ENCODE measurements at places on chromosomes 7 and 10. TPM values are rescaled to one million over a fixed set of nuclear protein-coding genes. Genes with fewer than 3 reads are reported as not detected.

The KIAA1549 gene
- 0.26 TPM for total RNA-seq

The DDC gene
- not detected for total RNA-seq

The FAM25A gene
- not detected for total RNA-seq

The TAS2R41 gene
- total RNA-seq = not detected
